ENCODE measurements at places on chromosomes 3 and 15. TPM values are rescaled to one million over a fixed set of nuclear protein-coding genes. Genes with fewer than 3 reads are reported as not detected.

The PPM1L gene
- 0.20 TPM for total RNA-seq

The LIPH gene
- 7.5 TPM for total RNA-seq

The GPR62 gene
- total RNA-seq = not detected

The VILL gene
- not detected for total RNA-seq

The AHSG gene
- total RNA-seq = not detected

The TMA7 gene
- total RNA-seq = 270 TPM

The FBXW12 gene
- not detected for total RNA-seq

The SPATA12 gene
- total RNA-seq = 0.41 TPM

The FAM43A gene
- 12.7 TPM for total RNA-seq

The KNG1 gene
- not detected for total RNA-seq

The CCPG1 gene
- total RNA-seq = 37.9 TPM

The NANOGP8 gene
- not detected for total RNA-seq

The GOLGA6B gene
- total RNA-seq = not detected

The CERS3 gene
- total RNA-seq = not detected

The CRELD1 gene
- 13.8 TPM for total RNA-seq

The LHFPL4 gene
- total RNA-seq = 0.07 TPM

The GOLGA8G gene
- not detected for total RNA-seq

The DAZL gene
- total RNA-seq = not detected

The MESP2 gene
- total RNA-seq = 0.95 TPM

The PPARG gene
- total RNA-seq = 34.3 TPM

The TAGLN3 gene
- total RNA-seq = not detected

The GOLGA8H gene
- total RNA-seq = 1.2 TPM

The ISLR gene
- total RNA-seq = not detected

The KNSTRN gene
- 50.0 TPM for total RNA-seq

The PFN2 gene
- total RNA-seq = 149 TPM

The MIX23 gene
- 49.9 TPM for total RNA-seq

The ZMYND10 gene
- 1.5 TPM for total RNA-seq

The ACY1 gene
- total RNA-seq = 23.0 TPM

The TM6SF1 gene
- total RNA-seq = not detected

The SI gene
- not detected for total RNA-seq

The MRAS gene
- 10.2 TPM for total RNA-seq

The MORC1 gene
- total RNA-seq = not detected
